ENCODE measurements at places on chromosomes 2 and 18.

DNA sequence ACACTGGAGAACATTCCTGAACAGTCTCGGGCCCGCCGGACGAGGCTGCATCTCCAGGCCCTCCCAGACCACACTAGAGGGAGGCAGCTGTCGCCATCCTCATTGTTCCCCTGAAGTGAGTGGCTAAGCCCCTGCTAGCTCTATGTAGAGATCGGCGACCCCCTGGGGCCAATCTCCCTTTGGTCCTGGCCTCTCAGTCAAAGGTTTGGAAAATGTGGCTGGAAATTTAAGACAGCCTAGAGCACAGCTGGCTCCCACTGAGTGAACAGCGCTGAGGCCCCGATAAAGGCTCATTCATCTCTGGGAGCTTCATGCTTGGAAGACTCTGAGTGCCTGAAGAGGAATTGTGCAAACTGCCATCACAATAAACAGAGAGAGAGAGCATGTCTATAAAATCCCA, 360.3 kb downstream of the CLIP4 start:
- DNase-seq = no peak

DNA sequence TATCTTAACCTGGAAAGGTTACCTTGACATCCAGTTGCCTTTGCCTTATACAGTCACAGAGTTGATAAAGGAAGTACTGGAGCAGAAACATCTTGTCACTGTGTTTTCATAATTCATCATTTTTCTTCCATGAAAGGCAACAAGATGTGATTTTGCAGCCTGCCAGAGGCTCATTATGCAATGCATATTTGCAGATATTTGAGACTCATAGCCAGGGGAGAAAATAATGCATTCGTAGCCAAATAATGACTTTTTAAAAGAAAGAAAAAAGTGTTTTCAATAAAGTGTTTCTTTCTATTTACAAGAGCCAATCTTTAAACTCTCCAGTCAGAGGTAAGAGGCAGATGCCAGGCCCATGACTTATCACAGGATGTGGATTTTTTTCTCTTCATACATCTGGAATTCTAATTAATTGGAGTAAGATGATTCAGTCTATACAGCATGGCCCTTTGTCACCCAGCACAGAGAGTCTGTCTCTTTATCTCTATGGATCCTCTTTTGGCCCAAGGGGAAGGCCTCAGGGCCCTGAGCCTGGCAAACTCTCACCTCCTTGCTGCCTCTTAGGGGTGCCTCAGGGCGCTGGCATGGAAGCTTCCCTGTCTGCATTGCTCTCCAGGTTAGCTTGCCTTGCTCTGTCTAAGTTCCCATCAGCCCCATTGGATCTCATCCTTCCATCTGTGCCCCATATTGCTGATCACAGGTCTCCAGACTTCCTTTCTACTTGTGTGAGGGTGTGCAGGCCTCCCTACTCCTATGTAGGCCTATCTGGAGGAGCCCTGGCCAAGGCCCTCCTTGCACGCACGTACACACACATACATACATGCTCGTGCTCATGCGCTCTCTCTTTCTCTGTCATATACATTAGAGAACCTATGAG, 247.7 kb downstream of the TPGS2 start:
- peak; percentile 81 for DNase-seq

GRCh38 chr18:56884511-56884910, 233.4 kb downstream of the WDR7 start:
- DNase-seq = no peak

GRCh38 chr18:35331367-35332087, 12.7 kb downstream of the ZNF24 start:
- DNase-seq = no peak

GRCh38 chr2:213696442-213696841, 412.2 kb downstream of the SPAG16 start:
- no peak for DNase-seq

DNA sequence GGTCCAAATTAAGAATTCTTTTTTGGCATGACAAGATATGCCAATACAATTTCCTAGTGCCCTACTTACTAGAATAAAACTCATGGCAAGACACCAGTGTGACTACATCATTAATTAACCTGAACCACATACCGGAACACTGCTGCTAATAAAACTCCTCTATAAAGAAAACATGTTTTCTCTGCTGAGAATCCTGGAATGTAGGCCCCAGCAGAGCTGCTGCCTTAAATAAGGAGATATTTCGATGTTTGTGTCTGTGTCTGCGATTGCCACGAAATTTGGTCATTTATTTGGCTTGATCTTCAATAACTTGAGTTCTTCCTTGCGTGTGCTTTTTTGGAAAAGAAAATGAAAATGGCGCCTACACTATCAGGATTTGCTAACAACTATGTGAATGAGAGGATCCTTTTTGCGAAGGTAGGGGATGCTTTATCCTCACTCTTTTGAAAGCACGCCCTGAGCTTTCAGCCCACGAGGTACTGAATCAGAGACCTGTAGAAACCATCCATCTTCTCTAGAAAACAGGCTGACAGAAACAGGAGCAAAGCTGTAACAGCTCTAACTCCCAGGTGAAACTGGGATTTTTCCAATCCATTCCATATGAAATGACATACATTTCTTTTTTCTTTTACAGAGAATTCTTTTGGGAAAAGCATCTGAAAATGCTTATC, 27.0 kb downstream of the KLF7 start:
- peak; percentile 38 for DNase-seq

DNA sequence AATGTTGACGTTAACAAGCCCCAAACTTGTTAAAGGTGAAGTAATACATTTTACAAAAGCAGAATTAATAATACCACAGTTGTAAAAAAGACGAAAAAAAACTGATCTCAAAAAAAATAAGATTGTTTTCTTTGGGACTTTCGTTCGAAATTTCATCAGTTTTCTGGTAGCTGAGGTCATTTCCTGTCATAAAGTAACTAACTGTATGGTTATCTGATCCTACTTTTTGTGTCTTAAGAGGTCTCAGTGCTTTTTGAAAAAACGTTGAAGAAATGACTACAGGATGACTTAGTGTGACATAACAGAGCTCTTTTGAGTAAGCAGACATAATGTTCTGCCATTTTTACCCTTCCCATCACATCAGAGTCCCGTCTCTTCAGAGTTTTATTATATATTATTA, 79.3 kb downstream of the BIRC6 start:
- DNase-seq = no peak

- peak; percentile 68 for DNase-seq
These were observed 2.3 kb downstream of the PRKD3 start for GRCh38 chr2:37322368-37322767.

DNA sequence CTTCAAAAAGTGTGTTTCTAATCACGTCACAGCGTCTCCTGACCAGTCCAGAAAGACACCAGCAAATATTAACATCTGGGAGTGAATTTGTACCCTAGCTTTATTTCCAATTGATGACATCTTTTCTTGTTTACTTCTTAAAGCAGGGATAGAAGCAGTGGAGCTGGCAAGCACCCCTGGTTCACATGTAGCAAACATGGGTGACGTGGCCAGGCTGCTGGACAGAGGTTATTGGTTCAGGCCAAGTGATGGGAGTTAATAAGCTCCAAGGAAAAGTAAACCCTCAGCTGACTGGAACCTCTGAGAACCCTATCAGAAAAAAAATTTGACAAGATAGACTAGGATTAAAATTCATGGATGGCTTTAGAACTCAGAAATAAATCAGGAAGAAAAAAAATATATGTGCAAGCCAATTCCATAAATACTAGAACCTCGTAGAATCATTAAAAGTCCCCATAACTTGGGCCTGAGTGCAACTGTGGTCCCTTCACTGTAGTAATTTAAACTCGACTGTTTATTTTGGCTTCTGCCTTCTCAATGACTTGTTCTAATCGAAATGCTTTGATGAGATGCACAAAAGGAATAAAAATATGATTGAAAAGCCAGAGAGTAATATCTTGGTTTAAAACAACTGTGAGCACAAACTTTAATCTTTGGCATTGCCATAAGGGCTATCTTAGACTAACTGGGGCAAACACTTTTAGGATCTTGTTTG, 121.5 kb upstream of the CTAGE1 start:
- DNase-seq = no peak

GRCh38 chr2:56801770-56802169, 618.0 kb downstream of the CCDC85A start:
- peak; percentile 40 for DNase-seq

DNA sequence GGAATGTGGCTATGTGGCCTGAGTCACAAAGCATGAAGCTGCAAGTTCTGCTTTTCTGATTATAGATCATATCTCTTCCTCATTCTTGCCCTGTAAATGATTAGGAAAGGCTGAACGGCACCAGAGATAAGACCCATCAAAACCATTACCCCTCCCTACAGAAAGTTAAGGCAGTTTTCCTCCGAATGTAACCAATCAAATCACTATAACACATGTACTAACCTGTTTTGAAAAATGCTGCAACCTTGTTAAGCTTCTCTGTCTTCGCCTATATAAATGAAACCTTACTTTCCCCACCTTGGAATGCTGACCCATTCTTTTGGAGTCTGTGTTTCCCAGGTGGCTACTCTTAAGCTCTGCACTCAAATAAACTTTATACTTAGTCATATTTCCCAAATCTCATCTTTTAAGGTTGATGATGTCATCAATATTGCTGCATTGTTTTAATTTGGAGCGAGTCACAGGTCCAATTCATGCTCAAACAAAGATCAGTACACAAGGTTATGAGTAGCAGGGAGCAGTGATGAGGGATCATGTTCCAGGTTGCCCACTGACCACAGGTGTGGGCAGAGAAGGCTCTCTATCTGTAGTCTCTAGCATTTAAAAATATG, 662.3 kb downstream of the IRS1 start:
- no peak for DNase-seq

DNA sequence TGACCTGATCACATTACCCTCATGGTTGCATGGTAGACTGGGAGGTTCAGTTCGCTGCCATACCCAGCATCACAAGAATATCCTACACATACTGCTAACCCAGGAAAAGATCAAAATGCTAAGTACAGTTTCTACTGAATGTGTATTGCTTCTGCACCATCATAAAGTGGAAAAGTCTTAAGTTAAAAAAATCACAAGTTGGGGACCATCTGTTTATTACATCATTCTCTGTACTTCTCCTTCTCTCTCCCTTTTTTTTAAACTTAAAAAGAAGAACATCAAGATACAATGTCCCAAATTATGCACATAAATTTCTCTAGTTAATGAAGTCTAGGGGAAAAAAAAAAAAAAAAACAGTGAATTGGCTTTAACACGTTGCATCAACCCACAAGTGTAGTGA, 43.3 kb downstream of the NBAS start:
- DNase-seq = no peak

GRCh38 chr2:177641331-177641730, 248.8 kb downstream of the AGPS start:
- no peak for DNase-seq

DNA sequence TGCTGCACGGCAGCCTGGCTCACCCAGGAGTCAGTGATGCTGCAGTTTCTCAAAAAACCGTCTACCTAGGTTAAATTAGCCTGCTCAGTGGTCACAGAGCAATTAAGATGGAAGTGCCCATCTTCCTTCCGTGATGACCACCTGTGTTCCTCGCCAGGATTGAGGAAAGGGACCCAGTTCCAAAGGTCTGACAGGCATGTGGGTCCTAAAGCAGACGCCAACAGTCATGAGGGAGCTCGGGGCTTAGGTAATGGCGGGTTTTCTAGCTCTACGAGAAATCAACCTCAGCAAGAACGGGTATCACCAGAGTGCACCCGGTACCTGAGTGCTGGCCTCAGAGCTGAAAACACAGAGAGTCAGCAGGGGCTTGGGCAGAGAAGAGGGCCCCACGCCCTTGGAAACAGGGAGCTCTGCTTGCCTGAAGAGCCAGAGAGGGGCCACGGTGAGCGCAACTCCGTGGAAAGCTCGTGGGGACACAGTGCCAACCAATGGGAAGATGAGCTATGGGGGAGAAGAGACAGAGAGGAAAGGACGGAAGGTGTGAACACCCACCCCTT, 34.3 kb upstream of the DNMT3A start:
- DNase-seq = no peak

- DNase-seq = no peak
These were observed 230.4 kb downstream of the SP3 start for GRCh38 chr2:173734797-173735196.

- no peak for DNase-seq
These were observed 75.4 kb downstream of the CD8B2 start for GRCh38 chr2:106562268-106563186.

- DNase-seq = no peak
These were observed 37.5 kb downstream of the RAMP1 start for GRCh38 chr2:237896956-237897355.

DNA sequence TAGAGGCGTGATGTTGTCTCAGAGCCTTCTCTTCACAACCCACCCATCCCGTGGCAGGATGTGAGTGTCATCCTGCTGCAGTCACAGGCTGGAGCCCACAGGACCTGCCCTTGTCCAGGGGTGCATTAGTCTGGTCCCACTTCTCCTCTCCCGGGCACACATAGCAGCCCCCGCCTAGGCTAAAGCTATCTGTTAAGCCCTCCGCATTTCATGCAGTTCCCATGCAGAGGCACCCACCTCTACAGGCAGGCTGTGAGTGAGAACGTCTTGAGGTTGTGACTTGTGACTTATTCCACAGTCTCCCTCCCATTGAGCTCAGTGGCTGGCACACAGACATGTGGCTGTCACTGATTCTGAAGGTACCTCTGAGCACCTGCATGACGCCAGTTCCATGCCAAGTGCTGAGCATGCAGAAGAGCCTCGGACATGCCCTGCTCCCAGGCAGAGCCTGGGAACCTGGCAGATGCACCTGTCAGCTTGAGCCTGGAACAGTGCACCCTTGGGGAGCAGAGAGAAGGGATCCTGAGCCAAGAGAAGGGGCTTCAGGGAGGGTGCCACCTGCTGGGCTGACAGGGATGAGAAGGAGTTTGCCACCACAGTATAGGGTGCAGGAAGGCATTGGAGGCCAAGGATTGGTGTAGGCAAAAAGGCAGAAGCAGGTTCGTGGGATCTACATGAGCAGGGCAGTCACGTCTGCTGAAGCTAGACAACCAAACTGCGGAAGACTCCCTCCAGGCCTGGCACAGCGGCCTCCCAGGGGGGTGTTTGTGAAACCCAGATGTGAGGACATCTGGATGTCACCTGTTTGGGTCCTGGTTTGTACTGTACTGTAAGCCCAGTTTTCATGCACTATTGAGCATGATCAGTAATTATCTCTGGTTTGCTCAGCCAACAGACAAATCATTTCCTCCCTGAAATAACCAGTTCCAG, 213.6 kb downstream of the GLI2 start:
- DNase-seq = no peak

GRCh38 chr2:16161085-16161565, 220.8 kb downstream of the MYCN start:
- no peak for DNase-seq
